ENCODE measurements at places on chromosomes 11 and 22. TPM values are rescaled to one million over a fixed set of nuclear protein-coding genes. Genes with fewer than 3 reads are reported as not detected.

GRCh38 chr11:66467756-66468155 lies 1.1 kb downstream of the PELI3 start:
- DNase-seq = peak; percentile 13
- peak overlapping the region; percentile 78 for H3K4me3 ChIP-seq
- no peaks in the 10 kb centered on the region for H3K36me3 ChIP-seq
- H3K27me3 ChIP-seq = no peaks in the 10 kb centered on the region
- peaks cover 11% of the 10 kb centered on the region for H3K4me1 ChIP-seq
- H3K27ac ChIP-seq = peak overlapping the region; percentile 41

DNA sequence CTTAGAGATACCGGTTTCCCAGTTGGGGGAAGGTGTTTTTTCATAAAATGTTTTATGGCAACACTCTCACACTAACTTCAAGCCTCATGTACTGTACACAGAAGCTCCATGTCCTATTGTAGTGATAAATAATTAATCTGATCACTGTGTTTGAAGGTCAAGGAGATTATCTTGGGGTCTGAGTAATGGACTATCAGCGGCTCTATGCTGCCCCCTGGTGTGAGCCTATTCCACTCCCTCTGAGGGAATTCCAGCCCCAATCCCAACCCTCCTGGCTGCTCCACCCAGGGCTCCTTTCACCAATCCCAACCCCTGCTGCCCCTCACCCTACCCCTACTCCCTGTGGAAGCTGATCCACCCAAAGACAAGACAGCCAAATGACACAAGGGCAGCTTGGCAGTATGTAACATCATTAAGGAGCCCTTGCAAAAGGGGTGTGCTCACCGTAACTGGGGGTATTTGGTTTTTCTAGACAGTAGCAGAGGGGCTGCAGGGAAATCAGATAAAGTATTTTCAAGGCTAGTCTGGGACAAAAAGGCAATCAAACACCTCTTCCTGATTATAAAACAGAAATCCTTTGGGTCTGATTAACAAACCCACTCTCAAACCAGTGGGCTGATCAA lies 22.3 kb downstream of the HPS4 start:
- no peaks in the 10 kb centered on the region for H3K4me1 ChIP-seq
- H3K27ac ChIP-seq = no peak overlapping the region
- DNase-seq = peak; percentile 57
- peaks cover 31% of the 10 kb centered on the region for H3K36me3 ChIP-seq
- H3K27me3 ChIP-seq = no peaks in the 10 kb centered on the region

DNA sequence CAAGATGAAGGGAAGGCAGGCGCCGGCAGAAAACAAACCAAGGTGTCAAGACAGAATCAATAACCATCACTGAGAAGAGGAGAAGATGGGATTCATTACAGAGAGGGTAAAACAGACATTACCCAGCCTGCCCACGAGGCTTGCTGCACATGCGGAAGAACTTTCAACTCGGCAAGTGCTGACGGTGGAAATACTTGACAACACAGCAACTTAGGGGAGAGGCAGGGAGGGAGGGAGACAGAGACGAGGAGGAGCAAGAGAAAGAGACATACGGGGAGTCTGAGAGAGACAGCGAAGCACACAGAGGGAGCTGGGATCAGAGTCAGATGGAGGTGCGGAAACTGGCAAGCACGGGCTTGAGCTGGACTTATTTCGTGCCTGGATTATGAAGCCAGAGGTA lies 129.3 kb upstream of the NECTIN1 start:
- no peaks in the 10 kb centered on the region for H3K36me3 ChIP-seq
- no peak overlapping the region for H3K27ac ChIP-seq
- H3K4me1 ChIP-seq = no peaks in the 10 kb centered on the region
- H3K4me3 ChIP-seq = no peak overlapping the region

DNA sequence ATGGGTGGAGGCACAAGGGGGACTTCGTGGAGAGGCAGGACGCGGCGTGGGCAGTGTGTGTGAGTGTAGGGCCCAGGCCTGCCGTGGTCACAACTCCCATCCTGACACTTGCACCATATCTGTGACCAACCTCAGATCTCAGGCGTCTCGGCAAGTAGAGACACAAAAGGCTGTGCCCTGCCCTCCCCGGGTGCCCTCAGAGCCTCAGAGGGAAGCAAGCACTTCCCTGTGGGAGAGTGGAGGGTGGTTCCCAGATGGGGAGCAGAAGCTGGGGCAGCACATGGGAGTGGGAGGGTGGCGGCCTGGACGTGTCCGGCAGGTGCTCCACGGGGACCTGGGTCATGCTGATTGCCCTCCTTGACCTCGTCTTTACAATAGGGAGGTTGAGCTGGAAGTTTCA lies 20.4 kb downstream of the B3GAT1 start:
- H3K4me1 ChIP-seq = peaks cover 13% of the 10 kb centered on the region
- H3K27ac ChIP-seq = no peak overlapping the region
- no peaks in the 10 kb centered on the region for H3K27me3 ChIP-seq
- H3K4me3 ChIP-seq = no peak overlapping the region

GRCh38 chr11:32056438-32056837 lies 34.4 kb upstream of the RCN1 start:
- no peaks in the 10 kb centered on the region for H3K27me3 ChIP-seq
- H3K4me3 ChIP-seq = no peak overlapping the region
- no peak for DNase-seq
- no peaks in the 10 kb centered on the region for H3K4me1 ChIP-seq
- H3K27ac ChIP-seq = no peak overlapping the region

- no peaks in the 10 kb centered on the region for H3K27me3 ChIP-seq
- no peaks in the 10 kb centered on the region for H3K4me1 ChIP-seq
- DNase-seq = no peak
- H3K4me3 ChIP-seq = no peak overlapping the region
- H3K27ac ChIP-seq = no peak overlapping the region
Measured at GRCh38 chr11:72840780-72841179, 26.6 kb downstream of the ATG16L2 start.

DNA sequence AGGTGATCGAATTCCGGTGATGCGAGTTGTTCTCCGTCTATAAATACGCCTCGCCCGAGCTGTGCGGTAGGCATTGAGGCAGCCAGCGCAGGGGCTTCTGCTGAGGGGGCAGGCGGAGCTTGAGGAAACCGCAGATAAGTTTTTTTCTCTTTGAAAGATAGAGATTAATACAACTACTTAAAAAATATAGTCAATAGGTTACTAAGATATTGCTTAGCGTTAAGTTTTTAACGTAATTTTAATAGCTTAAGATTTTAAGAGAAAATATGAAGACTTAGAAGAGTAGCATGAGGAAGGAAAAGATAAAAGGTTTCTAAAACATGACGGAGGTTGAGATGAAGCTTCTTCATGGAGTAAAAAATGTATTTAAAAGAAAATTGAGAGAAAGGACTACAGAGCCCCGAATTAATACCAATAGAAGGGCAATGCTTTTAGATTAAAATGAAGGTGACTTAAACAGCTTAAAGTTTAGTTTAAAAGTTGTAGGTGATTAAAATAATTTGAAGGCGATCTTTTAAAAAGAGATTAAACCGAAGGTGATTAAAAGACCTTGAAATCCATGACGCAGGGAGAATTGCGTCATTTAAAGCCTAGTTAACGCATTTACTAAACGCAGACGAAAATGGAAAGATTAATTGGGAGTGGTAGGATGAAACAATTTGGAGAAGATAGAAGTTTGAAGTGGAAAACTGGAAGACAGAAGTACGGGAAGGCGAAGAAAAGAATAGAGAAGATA lies at the start of gene MALAT1:
TSS of gene MALAT1 (plus strand) at position 69 of the 736 bp plus-strand sequence.
- DNase-seq = peak; percentile 98
- H3K27ac ChIP-seq = peak within 1 kb of the TSS; percentile 95
- no peaks in the 10 kb centered on the region for H3K27me3 ChIP-seq
- H3K4me1 ChIP-seq = peaks cover 16% of the 10 kb centered on the region

- DNase-seq = no peak
- no peak overlapping the region for H3K4me3 ChIP-seq
- H3K27ac ChIP-seq = no peak overlapping the region
- no peaks in the 10 kb centered on the region for H3K4me1 ChIP-seq
- no peaks in the 10 kb centered on the region for H3K36me3 ChIP-seq
Measured at GRCh38 chr11:134646561-134646960, 234.5 kb upstream of the B3GAT1 start.

- no peaks in the 10 kb centered on the region for H3K27me3 ChIP-seq
- H3K36me3 ChIP-seq = no peaks in the 10 kb centered on the region
- no peak overlapping the region for H3K27ac ChIP-seq
- no peaks in the 10 kb centered on the region for H3K4me1 ChIP-seq
- DNase-seq = no peak
Measured at GRCh38 chr11:123525097-123525496, 95.0 kb downstream of the GRAMD1B start.

DNA sequence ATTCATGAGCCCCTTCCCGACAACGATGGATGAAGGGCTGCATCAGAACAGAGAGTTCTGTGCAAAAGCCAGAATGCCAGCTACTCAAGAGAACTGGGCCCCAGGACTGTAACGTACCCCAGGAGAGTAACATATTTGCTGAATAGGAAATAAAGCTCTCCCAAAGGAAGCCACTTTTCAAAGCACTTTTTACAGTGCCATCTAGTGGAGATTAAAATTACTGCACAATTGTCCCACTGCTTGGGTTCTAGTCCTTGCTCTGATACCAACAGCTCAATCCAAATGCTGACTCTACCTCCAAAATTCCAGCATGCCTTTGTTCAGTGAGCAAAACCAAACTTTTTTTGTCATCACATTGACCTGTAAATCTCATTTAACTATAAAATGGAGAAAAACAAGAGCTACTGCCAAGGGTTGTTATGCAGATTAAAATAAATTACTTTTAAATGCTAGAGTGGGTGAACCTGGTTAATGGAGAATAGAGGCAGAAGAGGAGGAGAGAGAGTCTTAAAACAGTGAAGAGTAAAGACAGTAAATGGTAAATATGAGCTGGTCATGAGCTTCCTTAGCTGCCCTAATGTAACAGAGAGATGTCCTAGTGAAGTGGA lies 87.6 kb upstream of the FSHB start:
- H3K36me3 ChIP-seq = no peaks in the 10 kb centered on the region
- H3K27ac ChIP-seq = no peak overlapping the region
- peak; percentile 3 for DNase-seq

GRCh38 chr22:35547987-35548721 lies 7.5 kb downstream of the RASD2 start:
- no peaks in the 10 kb centered on the region for H3K36me3 ChIP-seq
- DNase-seq = no peak
- H3K27ac ChIP-seq = no peak overlapping the region

GRCh38 chr22:39208013-39208680 lies 36.6 kb downstream of the PDGFB start:
- no peaks in the 10 kb centered on the region for H3K4me1 ChIP-seq
- H3K4me3 ChIP-seq = no peak overlapping the region
- no peaks in the 10 kb centered on the region for H3K27me3 ChIP-seq
- H3K36me3 ChIP-seq = no peaks in the 10 kb centered on the region
- H3K27ac ChIP-seq = no peak overlapping the region

- no peaks in the 10 kb centered on the region for H3K4me1 ChIP-seq
- H3K27me3 ChIP-seq = no peaks in the 10 kb centered on the region
- no peaks in the 10 kb centered on the region for H3K36me3 ChIP-seq
- H3K4me3 ChIP-seq = no peak overlapping the region
- no peak overlapping the region for H3K27ac ChIP-seq
- no peak for DNase-seq
Measured at GRCh38 chr22:35043252-35043933, 22.6 kb upstream of the ISX start.

- peaks cover 10% of the 10 kb centered on the region for H3K4me1 ChIP-seq
- no peak overlapping the region for H3K4me3 ChIP-seq
- H3K27me3 ChIP-seq = no peaks in the 10 kb centered on the region
- no peak for DNase-seq
- H3K36me3 ChIP-seq = no peaks in the 10 kb centered on the region
Measured at GRCh38 chr11:2697866-2698265, 1.9 kb downstream of the KCNQ1OT1 start.

DNA sequence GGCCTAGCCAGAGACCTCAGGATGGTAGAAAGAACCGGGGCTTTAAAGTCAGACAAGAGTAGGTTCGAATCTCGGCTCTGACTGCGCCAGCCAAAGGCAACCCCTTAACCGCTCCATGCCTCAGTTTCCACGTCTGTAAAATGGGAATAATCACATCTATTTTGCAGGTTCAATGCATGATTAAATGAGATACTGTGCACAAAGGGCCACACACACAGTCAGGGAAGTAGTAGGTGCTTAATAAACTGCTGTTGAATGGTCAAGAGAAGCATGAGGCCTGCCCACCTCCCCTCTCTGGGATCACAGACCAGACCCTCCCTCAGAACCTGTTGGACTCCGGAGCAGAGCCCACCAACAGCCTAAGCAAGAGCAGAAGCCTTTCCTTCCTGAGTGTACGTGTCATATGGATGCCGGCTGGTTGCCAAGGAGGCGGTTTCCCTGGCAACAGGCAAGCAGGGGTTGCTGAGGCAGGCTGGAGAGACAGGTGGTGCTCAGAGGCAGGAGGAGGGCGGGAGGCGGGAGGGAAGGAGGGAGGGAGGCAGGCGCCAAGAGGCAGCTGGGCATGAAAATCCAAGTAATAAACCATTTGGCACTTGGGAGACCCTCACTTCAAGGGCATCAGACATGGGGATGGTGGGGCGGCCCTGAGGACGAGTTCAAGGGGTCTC lies 43.9 kb downstream of the NFAM1 start:
- no peaks in the 10 kb centered on the region for H3K4me1 ChIP-seq
- no peaks in the 10 kb centered on the region for H3K36me3 ChIP-seq
- no peaks in the 10 kb centered on the region for H3K27me3 ChIP-seq
- no peak overlapping the region for H3K4me3 ChIP-seq
- no peak for DNase-seq

DNA sequence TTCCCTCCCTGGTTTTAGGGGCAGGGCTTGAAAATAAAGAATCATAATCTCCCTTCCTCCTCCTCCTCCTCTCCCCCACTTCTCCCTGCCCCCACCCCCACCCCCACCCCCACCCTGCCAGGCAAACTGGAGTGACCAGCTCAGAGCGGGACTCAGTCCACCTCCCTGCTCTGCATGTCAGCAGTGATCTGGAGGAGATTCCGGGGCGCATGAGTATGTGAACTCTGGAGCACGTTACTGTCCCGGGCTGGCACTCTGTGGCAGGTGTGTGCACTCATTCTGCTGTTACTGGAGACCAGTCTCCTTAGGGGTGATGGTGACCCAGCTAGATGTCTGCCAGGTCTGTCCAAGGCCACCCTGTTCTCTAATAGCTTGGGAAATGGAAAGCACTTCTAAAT lies 33.9 kb downstream of the MARK2 start:
- H3K4me3 ChIP-seq = no peak overlapping the region
- H3K36me3 ChIP-seq = no peaks in the 10 kb centered on the region
- no peak for DNase-seq
- H3K27ac ChIP-seq = no peak overlapping the region
- no peaks in the 10 kb centered on the region for H3K27me3 ChIP-seq

DNA sequence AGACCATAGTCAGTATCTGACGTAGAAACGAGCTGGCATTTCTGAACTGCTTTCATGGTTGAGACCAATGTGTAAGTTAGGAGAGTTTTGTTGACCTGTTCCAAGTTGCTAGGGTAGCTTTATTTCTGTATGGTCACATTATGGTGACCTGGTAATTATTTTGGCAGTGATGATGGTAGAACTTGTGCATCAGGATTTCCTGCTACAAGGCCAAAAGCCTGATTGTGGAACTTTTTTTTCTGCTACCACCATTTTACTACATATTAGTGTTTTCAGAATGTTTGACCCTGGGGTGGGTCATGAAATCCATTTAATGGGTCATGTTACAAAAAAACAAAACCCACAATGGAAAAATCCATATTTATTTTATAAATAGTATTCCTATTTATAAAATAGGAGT lies 18.9 kb downstream of the FBXO7 start:
- H3K27me3 ChIP-seq = no peaks in the 10 kb centered on the region
- no peak overlapping the region for H3K27ac ChIP-seq
- peaks cover 46% of the 10 kb centered on the region for H3K36me3 ChIP-seq
- no peak overlapping the region for H3K4me3 ChIP-seq
- no peaks in the 10 kb centered on the region for H3K4me1 ChIP-seq

Gene SPI1
- 1.8 TPM for total RNA-seq

Gene MS4A15
- total RNA-seq = not detected

Gene DBX1
- not detected for total RNA-seq

Gene FGF3
- total RNA-seq = not detected

Gene SMARCB1
- total RNA-seq = 113 TPM

Gene PPFIBP2
- 3.9 TPM for total RNA-seq

Gene C22orf31
- not detected for total RNA-seq
